Right forelimb (tissue), 1 donor: ENCODE measurements at places on chromosomes 7 and 10.

GRCh38 chr10:118116715-118117449 lies 70.1 kb upstream of the RAB11FIP2 start:
- no peak for DNase-seq

DNA sequence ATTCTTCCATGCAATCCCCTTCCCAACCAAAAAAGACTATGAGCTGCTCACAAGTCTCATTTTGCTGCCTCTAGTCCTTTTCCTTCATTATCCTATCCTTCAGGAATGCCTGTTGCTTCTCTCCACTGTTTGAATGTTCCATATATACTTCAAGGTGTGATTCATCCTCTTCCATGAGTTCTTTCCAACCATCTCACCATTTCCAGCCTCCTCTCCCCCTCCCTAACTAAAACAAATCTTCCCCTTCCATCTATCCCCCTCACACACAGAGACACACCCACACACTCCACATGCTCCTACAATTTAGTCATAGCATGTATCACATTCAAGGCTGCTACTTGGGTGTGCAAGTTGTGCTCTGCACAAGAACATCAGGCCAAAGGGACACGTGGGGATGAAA lies 254.3 kb downstream of the DYNC1I1 start:
- DNase-seq: no peak

DNA sequence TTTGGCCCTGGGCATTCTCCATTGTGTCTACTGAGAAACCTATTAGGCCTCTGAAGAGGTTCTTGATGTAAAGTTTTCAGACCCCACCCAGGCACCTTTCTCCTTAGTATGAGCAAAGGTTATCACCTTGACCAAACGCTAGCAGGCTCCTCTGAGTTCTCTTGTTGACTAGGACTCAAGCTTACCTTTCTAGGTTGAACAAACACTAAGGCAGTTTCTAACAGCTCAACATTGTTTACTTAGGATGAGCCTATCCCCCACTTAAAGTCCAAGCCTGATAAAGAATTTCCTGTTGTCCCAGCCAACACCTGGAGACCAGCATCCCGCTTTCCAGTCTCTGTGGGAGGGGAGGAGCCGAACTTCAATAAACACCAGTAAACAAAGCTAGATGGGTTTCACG lies 26.3 kb upstream of the ITGB8 start:
- DNase-seq: no peak

- DNase-seq: no peak
These were observed 98.9 kb downstream of the LRMDA start for GRCh38 chr10:75530299-75530698.

- no peak for DNase-seq
These were observed 30.1 kb downstream of the CNNM2 start for GRCh38 chr10:102948176-102948575.

DNA sequence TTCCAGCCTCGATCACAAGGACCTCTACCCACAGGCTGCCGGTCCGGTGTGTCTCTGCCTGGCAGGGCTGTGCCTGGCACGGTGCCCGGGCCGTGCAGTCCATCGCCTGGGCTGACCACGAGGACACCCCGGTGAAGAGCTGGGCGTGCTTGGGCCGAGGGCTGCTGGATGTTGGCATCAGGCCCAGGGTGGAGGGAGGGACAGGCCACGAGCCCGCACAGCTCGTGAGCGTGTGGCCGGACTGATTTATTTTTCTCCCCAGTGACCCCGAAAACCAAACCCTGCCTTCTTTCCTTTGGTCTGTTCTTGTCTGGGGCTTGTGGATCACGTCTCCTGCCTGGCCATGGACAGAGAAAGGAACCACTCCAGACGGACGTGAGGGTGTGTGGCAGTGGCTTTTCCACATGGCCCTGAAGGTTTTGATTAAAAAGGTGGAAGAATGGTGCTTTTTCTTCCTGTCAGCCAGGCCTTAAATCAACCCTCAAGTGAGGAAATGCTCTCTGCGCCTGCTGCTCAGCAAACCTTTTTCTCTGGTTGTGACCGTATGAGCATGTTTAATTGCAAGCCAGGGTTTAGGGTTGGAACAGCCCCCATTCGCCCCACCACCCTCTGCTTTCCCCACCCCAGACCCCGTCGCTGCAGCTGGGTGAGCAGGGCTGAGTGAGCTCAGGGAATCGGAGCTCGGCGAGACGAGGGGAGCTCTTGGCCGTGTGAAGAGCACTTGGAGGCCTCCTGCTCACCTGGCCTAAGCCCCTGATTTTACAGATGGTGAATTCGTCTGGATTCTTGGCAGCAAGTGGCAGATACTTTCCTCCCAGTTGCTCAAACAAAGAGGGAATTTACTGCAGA lies 130.1 kb downstream of the RGS10 start:
- DNase-seq: peak; percentile 81

DNA sequence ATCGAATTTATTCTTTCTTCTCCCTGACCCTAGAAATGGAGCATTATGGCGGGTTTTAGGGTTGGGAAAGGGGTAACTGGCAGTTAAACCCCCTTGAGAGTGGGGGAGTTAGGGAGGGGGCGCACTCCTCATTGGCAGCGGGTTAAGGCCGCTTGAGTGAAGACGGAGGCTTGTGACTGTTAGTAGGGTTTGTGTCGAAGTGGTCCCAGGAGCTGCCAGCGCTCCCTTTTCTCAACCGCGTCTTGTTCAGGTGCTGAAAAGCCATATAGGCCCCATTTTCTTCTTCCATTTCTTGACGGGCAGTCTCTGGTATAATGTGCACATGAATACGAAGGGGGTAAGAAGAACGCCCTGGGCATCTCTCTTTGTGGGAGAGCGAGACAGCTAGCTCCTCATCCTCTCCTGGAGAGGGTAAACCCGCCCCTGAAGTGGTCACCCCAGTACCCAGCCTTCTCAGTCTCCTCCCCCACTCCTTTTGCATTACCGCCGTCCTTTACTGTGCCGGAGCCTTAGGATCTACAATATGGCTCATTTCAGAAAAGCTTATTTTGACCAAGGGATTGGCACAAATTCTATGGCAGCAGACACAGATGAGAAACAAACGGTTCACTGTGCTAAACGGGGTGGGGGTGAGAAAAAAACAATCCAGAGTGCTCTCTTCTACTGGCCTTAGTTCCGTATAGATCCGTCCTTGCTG lies 836 bp downstream of the KMT2E start:
- peak; percentile 71 for DNase-seq

DNA sequence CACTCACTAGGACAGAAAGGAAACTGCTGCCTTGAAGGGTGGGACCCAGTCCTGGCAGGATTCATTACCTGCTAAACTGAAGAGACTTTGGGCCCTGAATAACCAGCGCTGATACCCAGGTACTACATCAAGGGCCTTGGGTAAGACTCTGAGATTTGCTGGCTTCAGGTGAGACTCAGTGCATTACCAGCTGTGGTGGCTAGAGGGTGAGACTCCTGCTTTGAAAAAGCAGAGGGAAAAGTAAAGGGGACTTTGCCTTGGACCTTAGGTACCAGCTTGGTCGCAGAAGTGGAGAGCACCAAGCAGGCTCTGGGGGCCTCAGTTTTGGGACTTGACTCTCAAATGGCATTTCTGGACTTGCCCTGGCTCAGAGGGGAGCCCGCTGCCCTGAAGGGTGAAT lies 673.3 kb downstream of the NXPH1 start:
- no peak for DNase-seq

DNA sequence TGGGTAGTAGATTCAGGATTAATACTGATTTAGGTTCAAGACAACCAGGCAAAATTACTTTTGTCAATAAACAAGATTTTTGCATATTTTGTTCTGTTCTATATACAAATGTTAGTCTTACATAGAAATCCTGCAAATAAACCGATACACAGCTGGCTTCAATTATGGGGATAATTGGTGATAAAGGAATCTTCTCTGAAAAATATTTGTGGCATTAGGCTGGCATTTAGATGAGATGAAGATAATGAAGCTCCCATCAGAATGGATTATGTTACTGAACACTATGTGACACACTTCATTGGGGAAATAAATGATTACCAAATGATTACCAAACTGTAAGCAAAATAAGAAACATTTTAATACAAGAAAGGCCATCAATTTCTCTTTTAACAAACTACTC lies 65.8 kb downstream of the NT5C2 start:
- DNase-seq: no peak

- peak; percentile 54 for DNase-seq
These were observed 1.2 kb upstream of the TMEM178B start for GRCh38 chr7:141072548-141073172.

- DNase-seq: no peak
These were observed 282.2 kb upstream of the GALNT17 start for GRCh38 chr7:70849580-70850235.

GRCh38 chr7:1703871-1704810 lies 34.1 kb downstream of the ELFN1 start:
- DNase-seq: no peak

- DNase-seq: no peak
These were observed 141.6 kb downstream of the PRKAG2 start for GRCh38 chr7:151735186-151735850.

DNA sequence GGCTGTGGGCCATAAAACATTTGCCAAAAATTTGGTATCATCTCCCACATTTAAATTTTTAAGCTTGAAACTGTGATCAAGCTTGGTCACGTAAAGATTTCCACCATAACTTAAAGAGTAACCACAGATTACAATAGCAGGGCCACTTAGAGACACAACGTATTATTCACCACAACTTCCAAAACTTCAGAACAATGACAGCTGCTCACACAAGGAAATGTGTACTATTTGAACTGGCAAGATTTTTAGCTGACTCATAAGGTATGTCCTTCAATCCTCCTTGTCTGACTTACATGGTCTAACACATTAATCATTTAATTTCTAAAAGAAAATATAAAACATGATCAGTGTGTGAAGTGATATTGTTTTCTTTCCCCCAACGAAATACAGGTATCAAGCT lies 234.5 kb downstream of the PARD3 start:
- no peak for DNase-seq

GRCh38 chr10:100551738-100552137 lies 16.0 kb downstream of the HIF1AN start:
- DNase-seq: no peak

DNA sequence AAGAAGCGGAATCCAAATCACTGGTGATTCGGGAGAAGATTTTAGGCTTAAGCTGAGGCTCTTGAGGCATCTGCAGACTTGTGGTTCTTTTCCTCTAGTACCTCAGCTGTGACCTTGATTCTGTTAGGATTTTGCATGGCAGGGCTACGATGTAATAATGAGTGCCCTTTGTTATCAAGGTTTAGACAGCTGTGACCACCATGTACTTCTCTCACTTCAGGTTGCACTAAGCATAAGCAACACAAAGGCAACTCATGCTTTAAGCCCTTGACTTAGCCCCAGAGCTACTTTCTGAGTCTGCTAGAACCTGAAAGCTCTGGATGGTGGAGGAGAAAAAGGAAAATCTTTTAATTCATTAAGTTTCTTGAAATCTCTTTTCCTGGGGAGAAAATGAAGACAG lies 1052.3 kb upstream of the PHF14 start:
- DNase-seq: no peak

DNA sequence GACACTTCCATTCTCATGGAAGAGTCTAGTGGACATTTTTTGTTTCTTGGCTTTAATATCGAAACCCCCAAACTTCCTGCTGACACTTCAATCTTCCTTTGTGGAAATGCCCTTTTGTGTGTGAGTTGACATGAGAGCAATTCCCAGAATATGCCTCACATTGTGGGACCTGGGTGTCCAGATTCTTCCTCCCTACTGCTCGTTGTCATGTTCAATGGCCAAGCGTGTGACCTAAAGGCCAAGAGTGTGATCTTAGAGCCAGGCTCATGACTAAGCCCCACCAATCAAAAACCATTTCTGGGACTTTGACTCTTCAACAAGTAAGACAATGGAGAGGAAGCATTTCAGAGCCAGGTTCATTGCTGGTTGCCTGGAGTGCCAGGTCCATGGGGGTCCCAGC lies 52.5 kb upstream of the BMPER start:
- DNase-seq: no peak

- DNase-seq: no peak
These were observed 517.2 kb upstream of the CNTNAP2 start for GRCh38 chr7:145599376-145599775.

GRCh38 chr10:34205452-34205851 lies 609.6 kb downstream of the PARD3 start:
- DNase-seq: no peak

- no peak for DNase-seq
These were observed 338.2 kb upstream of the PRKCQ start for GRCh38 chr10:6918305-6918704.

GRCh38 chr10:100506596-100507356 lies 12.9 kb downstream of the SEC31B start:
- no peak for DNase-seq

DNA sequence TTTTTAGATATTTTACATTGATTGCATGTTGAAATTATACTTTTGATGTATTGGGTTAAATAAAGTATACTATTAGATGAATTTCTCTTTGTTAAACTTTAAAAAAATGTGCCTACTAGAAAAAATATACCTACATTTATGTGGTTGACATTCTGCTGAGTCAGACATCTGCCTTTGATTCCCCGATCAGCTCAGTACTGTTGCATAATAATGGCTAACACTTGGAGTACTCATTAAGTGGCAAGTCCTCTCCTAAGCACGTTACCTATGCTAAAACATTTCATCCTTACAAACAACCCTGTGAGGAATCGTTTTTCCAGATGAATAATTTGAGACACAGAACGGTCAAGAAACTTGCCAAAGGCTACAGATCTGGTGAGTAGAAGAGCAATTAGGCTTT lies 14.0 kb upstream of the SEM1 start:
- no peak for DNase-seq

- no peak for DNase-seq
These were observed 449.1 kb upstream of the ANKRD30A start for GRCh38 chr10:36676321-36676720.

- no peak for DNase-seq
These were observed 68.5 kb downstream of the CXCL12 start for GRCh38 chr10:44316187-44316921.

DNA sequence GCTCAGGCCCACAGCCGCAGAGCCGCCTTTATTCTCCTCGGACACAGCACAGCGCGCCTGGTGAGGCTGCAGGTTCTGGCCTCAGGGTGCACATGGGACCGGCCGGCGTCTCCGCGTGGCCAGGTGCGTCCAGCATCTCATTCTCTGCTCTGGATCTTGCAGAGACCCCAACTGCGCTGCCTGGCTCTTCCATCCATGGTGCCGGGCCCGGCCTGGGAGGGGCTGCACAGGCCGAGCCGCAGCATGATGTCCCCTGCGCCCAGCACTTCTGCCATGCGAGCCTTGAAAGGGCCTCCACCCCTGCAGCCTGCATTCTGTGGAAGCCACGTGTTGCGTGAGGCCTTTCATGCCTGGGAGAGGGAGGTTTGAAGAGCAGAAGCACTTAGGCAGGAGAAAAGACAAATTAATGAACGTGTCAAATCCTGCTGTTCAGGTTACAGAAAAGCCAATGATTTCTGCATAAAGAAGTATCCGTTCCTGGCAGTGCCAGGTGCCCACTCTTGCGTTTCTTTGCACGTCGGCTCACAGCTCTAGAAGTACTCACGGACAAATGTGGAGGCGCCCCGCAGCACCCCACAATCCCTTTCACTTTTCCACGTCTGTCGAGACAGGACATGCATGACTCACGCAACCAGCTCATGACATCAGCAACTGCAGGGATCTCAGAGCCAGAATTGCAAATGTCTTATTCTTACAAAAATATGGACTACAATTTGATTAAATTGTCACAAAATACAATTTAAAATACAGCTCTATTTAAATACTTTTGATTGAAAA lies 571.4 kb downstream of the DNAJB6 start:
- peak; percentile 15 for DNase-seq

- no peak for DNase-seq
These were observed 50.9 kb upstream of the CDCA7L start for GRCh38 chr7:21996641-21997040.
